Mammary microvascular endothelial cell (primary cell): ENCODE measurements at places on chromosomes 4 and X. TPM values are rescaled to one million over a fixed set of nuclear protein-coding genes. Genes with fewer than 3 reads are reported as not detected.

Gene PHF8
- 9.4 and 21.7 TPM in 2 replicates for total RNA-seq

Gene EFHC2
- total RNA-seq: not detected in 2 replicates

Gene GYG2
- total RNA-seq: 0.05 TPM in 1 of 2 replicates, not detected in the other

Gene CCKAR
- not detected in 2 replicates for total RNA-seq

Gene LONRF3
- total RNA-seq: 2.3 and 3.9 TPM in 2 replicates

Gene DDX53
- not detected in 2 replicates for total RNA-seq

Gene DRP2
- total RNA-seq: 0.15 and 0.47 TPM in 2 replicates

Gene SLC49A3
- total RNA-seq: 7.9 and 9.4 TPM in 2 replicates

Gene STOX2
- total RNA-seq: 1.4 and 2.3 TPM in 2 replicates

Gene PNCK
- not detected in 2 replicates for total RNA-seq

Gene RS1
- not detected in 2 replicates for total RNA-seq

Gene PPP1R2C
- total RNA-seq: not detected in 2 replicates

Gene MSX1
- 14.8 and 21.0 TPM in 2 replicates for total RNA-seq

Gene GAB3
- 3.5 and 3.6 TPM in 2 replicates for total RNA-seq

Gene TCEAL6
- not detected in 2 replicates for total RNA-seq

Gene GPR101
- total RNA-seq: not detected in 2 replicates

Gene ANXA10
- total RNA-seq: not detected in 2 replicates

Gene WNK3
- total RNA-seq: 0.15 and 0.33 TPM in 2 replicates

Gene CHRDL1
- total RNA-seq: not detected in 2 replicates

Gene BMX
- 13.5 and 14.0 TPM in 2 replicates for total RNA-seq

Gene BRS3
- not detected in 2 replicates for total RNA-seq

Gene TBC1D19
- total RNA-seq: 4.9 and 8.0 TPM in 2 replicates

Gene TRMT10A
- total RNA-seq: 5.6 and 8.3 TPM in 2 replicates

Gene ETDC
- not detected in 2 replicates for total RNA-seq

Gene KDM6A
- total RNA-seq: 11.1 and 12.1 TPM in 2 replicates

Gene ANXA3
- 248 and 266 TPM in 2 replicates for total RNA-seq

Gene SHROOM2
- 4.4 and 5.1 TPM in 2 replicates for total RNA-seq

Gene CT45A1
- not detected in 2 replicates for total RNA-seq

Gene GNPDA2
- 14.5 and 16.8 TPM in 2 replicates for total RNA-seq

Gene CFP
- 0.20 TPM in 1 of 2 replicates, not detected in the other for total RNA-seq

Gene RAB33A
- total RNA-seq: 0.13 and 0.49 TPM in 2 replicates

Gene G3BP2
- 104 and 136 TPM in 2 replicates for total RNA-seq

Gene RRAGB
- total RNA-seq: 8.9 and 10.0 TPM in 2 replicates

Gene PSAPL1
- total RNA-seq: not detected in 2 replicates

Gene PFKFB1
- total RNA-seq: not detected in 2 replicates

Gene TMEM271
- not detected in 2 replicates for total RNA-seq

Gene STX18
- total RNA-seq: 20.4 and 25.2 TPM in 2 replicates

Gene PNPLA4
- total RNA-seq: 5.7 and 21.0 TPM in 2 replicates

Gene MECP2
- total RNA-seq: 25.1 and 25.2 TPM in 2 replicates

Gene UXT
- 122 and 141 TPM in 2 replicates for total RNA-seq

Gene ZNF711
- 0.13 and 0.49 TPM in 2 replicates for total RNA-seq

Gene SOX3
- not detected in 2 replicates for total RNA-seq

Gene BBS7
- total RNA-seq: 18.6 and 22.1 TPM in 2 replicates

Gene FRG2
- not detected in 2 replicates for total RNA-seq

Gene KIF4A
- total RNA-seq: 21.1 and 21.7 TPM in 2 replicates

Gene FHDC1
- 0.10 and 0.20 TPM in 2 replicates for total RNA-seq

Gene MAGEA9B
- not detected in 2 replicates for total RNA-seq

Gene ADAM29
- total RNA-seq: not detected in 2 replicates

Gene NDST4
- total RNA-seq: not detected in 2 replicates

Gene AREG
- 0.74 and 0.87 TPM in 2 replicates for total RNA-seq

Gene SPATA4
- total RNA-seq: not detected in 2 replicates

Gene LPAR4
- total RNA-seq: 0.30 and 0.33 TPM in 2 replicates

Gene MRPL1
- total RNA-seq: 48.4 and 61.4 TPM in 2 replicates
